ENCODE measurements at places on chromosomes 3 and 15.

GRCh38 chr3:31767920-31768319, 213.1 kb downstream of the OSBPL10 start:
- peaks cover 2% of the 10 kb centered on the region for H3K4me1 ChIP-seq
- no peak overlapping the region for H3K27ac ChIP-seq
- H3K36me3 ChIP-seq: no peaks in the 10 kb centered on the region
- no peak for DNase-seq
- H3K27me3 ChIP-seq: no peaks in the 10 kb centered on the region

DNA sequence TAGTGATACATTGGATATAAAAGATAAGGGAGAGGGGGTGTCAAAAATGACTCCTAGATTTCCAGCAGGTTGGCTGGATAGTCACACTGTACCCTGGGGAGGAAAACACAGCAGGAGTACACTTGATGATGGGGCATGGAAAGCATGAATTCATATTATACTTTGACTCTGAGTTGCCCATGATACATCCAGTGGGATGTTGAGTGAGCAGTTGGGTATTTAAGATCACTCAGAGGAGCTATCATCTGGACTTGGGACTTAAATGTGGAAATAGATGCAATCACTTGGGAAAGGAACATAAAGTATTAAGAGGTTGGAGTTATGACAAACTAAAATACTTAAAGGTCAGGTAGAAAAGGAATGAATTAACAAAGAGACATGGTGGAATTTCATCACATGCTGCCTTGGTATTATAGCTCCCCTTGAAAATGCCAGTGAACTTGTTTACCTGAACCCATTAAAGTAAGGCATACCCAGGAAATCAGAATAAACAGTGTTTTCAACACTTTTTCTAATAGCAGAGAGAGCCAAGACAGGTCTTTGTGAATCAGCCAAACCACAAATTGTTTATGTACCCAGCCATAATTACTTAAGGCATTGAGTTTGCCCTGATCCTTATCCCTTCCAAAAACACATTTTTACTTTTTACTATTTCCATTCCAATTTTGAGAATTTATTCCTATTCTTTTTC, 49.9 kb upstream of the ABI3BP start:
- H3K36me3 ChIP-seq: no peaks in the 10 kb centered on the region
- H3K4me1 ChIP-seq: no peaks in the 10 kb centered on the region
- no peak overlapping the region for H3K4me3 ChIP-seq
- H3K27me3 ChIP-seq: no peaks in the 10 kb centered on the region

DNA sequence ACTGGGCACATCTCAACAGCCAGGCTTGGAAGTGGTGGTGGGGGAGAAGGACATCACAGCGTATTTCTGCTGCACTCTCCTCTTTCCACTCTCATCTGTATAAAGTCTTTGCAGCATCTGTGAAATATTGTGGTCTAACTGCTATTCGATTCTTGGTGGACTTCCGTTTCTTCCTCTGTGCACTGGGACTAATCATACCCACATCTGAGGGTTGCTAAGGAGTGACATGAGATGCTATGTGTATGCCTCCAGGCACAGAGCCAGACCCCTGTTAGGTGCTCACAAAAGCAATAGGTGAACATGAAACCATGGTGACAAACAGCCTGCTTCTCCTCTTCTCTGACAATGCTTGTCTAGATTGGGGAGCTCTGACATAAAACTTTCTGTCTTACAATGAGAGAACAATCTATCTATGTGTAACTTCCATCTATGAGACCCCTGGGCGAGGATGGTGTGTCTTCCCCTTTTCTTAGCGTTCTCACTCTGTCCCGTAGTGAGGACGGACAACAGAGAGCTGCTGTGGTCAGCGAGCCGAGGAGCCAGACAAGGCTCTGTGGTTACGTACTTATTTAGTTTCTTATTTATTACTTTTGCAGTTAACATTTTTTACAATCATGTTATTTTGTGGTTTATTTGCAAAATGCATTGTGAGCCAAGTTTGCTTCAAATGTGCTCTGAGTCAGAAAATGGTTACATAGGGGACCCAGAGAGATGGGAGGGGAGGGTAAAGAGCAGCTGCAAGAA, 196.7 kb upstream of the TPRG1 start:
- DNase-seq: no peak
- no peak overlapping the region for H3K27ac ChIP-seq
- H3K4me3 ChIP-seq: no peak overlapping the region
- H3K36me3 ChIP-seq: no peaks in the 10 kb centered on the region
- no peaks in the 10 kb centered on the region for H3K4me1 ChIP-seq

DNA sequence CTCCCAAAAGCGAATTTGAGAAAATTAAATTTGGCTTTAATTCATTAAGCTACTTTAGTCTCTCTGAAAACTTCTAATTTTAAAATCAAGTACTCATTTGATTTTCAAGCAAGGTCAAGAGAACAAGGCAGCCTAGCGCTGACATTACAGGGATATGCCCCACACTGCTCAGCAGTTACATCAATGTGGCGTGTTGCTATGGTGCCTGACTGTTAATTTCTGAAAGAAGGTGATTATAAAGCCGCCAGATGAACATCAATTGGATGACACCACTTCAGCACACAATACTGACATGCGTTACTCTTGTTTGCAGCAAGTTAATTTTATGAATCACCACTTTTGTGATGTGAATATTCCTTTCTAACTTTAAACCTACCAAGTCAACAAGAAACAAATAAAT, 284.4 kb downstream of the FOXP1 start:
- no peak overlapping the region for H3K27ac ChIP-seq
- no peak for DNase-seq
- H3K4me3 ChIP-seq: no peak overlapping the region
- no peaks in the 10 kb centered on the region for H3K36me3 ChIP-seq
- no peaks in the 10 kb centered on the region for H3K27me3 ChIP-seq
- H3K4me1 ChIP-seq: peaks cover 2% of the 10 kb centered on the region

DNA sequence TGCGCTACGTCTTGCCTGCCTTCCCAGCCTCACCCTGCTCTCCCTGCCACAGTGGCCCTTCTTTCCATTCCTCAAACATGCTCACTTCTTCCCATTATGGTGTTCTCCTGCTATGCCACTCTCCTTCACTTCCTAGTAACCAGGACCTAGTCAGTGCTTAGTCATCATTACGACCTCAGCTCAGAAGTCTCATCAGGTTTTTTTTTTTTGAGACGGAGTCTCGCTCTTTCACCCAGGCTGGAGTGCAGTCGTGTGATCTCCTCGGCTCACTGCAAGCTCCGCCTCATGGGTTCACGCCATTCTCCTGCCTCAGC, 149.5 kb downstream of the GREM1 start:
- peak; percentile 94 for DNase-seq
- peaks cover 6% of the 10 kb centered on the region for H3K4me1 ChIP-seq
- H3K36me3 ChIP-seq: peaks cover 3% of the 10 kb centered on the region
- H3K27ac ChIP-seq: peak overlapping the region; percentile 63

GRCh38 chr3:55579496-55579895, 92.4 kb upstream of the WNT5A start:
- H3K4me3 ChIP-seq: no peak overlapping the region
- peaks cover 6% of the 10 kb centered on the region for H3K4me1 ChIP-seq
- no peak overlapping the region for H3K27ac ChIP-seq
- peaks cover 4% of the 10 kb centered on the region for H3K27me3 ChIP-seq
- peak; percentile 86 for DNase-seq

GRCh38 chr15:94584833-94585244, 353.5 kb downstream of the MCTP2 start:
- H3K27ac ChIP-seq: no peak overlapping the region
- no peaks in the 10 kb centered on the region for H3K4me1 ChIP-seq
- H3K4me3 ChIP-seq: peak overlapping the region; percentile 40
- no peaks in the 10 kb centered on the region for H3K36me3 ChIP-seq
- no peak for DNase-seq

DNA sequence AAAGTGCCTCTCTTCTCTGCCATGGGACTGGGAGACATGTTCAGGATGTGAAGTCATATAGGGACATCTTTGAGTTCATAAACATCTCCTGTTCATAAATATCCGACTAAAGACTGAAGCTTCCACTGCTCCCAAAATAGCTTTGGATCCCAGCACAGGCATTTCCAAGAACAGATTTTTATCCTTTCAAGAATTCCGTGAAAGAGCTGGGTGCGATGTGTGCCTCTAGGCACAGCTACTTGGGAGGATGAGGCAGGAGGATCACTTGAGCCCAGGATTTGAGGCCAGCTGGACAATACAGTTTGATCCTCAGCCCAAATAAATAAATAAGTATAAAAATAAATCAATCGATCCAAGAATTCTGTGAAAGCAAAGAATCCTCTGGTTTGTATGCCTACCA, 6.7 kb upstream of the ISLR2 start:
- H3K27me3 ChIP-seq: peaks cover 74% of the 10 kb centered on the region
- H3K4me1 ChIP-seq: peaks cover 13% of the 10 kb centered on the region
- no peak for DNase-seq
- no peak overlapping the region for H3K4me3 ChIP-seq

- no peak for DNase-seq
- H3K36me3 ChIP-seq: peaks cover 57% of the 10 kb centered on the region
- H3K27me3 ChIP-seq: no peaks in the 10 kb centered on the region
- H3K4me3 ChIP-seq: no peak overlapping the region
- H3K27ac ChIP-seq: no peak overlapping the region
- H3K4me1 ChIP-seq: peaks cover 26% of the 10 kb centered on the region
Observed at GRCh38 chr3:49024449-49024848, 2.5 kb downstream of the NDUFAF3 start.

DNA sequence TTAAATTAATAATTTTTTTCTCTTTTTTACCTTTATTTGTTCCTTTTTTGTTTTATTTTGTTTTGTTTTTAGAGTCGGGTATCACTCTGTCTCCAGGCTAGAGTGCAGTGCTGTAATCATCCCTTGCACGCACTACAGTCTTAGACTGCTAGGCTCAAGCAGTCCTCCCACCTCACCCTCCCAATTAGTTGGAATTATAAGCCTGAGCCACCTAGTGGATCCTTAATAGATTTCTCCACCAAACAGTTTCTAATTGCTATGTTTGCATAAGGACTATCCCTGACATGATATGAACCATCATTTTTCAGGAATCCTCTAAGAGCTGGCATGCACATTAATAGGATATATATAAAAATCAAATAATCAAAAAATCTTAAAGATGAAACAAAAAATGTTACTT, 993.2 kb downstream of the OTOL1 start:
- no peak overlapping the region for H3K27ac ChIP-seq
- no peak overlapping the region for H3K4me3 ChIP-seq
- no peaks in the 10 kb centered on the region for H3K36me3 ChIP-seq
- DNase-seq: peak; percentile 19
- no peaks in the 10 kb centered on the region for H3K4me1 ChIP-seq
- H3K27me3 ChIP-seq: no peaks in the 10 kb centered on the region

- DNase-seq: peak; percentile 100
- no peak overlapping the region for H3K4me3 ChIP-seq
- peaks cover 9% of the 10 kb centered on the region for H3K36me3 ChIP-seq
Observed at GRCh38 chr3:188286087-188286513, 132.1 kb downstream of the LPP start.

DNA sequence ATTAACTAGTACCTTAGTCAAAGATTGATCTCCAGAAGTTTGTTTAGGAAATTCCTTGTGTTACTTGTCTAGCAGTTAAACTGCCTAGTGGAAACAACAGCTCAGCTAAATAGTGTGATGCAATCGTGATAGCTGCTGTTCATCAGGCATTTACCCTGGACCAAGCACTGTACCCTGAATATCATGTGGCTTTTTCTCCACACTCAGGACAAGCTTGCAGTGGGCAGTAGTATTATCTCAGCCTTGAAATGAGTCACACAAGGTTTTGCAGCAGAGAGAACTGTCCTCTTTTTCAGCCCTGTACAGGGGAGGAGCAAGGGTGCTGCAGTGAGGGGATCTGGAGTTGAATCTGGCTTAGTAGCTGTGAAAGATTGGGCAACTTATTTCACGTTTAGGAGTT, 208.4 kb downstream of the TP63 start:
- H3K4me3 ChIP-seq: no peak overlapping the region
- DNase-seq: peak; percentile 77
- no peaks in the 10 kb centered on the region for H3K27me3 ChIP-seq
- H3K27ac ChIP-seq: peak overlapping the region; percentile 62

- H3K27me3 ChIP-seq: no peaks in the 10 kb centered on the region
- H3K4me3 ChIP-seq: no peak overlapping the region
- H3K4me1 ChIP-seq: no peaks in the 10 kb centered on the region
- no peak overlapping the region for H3K27ac ChIP-seq
Observed at GRCh38 chr3:120983841-120984240, 75.8 kb downstream of the STXBP5L start.

DNA sequence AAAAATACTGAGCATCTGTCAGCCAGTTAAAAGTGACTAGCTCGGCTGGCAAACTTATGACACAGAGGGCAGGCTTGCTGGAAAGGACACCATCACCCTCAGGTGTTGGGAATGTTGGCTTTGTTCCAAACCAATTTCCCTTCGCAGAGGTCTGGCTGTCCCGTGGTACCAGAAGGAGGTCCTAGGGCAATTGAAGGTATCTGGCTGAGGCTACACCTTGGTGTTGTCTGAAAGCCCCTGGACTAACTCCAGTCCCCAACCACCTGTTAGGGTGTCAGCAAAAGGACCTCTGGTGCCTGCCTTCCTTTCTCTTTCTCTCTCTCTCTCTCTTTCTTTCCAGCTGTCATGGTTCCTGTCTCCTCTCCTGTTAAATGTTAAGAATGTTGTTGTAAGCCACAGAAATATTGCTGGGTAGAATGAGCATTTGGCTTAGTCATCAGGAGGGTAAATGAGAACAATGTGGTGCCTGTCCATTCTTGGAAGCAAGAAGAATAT, 12.5 kb downstream of the PRR20G start:
- no peaks in the 10 kb centered on the region for H3K36me3 ChIP-seq
- no peak overlapping the region for H3K4me3 ChIP-seq
- H3K27me3 ChIP-seq: no peaks in the 10 kb centered on the region
- H3K4me1 ChIP-seq: peaks cover 1% of the 10 kb centered on the region
- no peak for DNase-seq

DNA sequence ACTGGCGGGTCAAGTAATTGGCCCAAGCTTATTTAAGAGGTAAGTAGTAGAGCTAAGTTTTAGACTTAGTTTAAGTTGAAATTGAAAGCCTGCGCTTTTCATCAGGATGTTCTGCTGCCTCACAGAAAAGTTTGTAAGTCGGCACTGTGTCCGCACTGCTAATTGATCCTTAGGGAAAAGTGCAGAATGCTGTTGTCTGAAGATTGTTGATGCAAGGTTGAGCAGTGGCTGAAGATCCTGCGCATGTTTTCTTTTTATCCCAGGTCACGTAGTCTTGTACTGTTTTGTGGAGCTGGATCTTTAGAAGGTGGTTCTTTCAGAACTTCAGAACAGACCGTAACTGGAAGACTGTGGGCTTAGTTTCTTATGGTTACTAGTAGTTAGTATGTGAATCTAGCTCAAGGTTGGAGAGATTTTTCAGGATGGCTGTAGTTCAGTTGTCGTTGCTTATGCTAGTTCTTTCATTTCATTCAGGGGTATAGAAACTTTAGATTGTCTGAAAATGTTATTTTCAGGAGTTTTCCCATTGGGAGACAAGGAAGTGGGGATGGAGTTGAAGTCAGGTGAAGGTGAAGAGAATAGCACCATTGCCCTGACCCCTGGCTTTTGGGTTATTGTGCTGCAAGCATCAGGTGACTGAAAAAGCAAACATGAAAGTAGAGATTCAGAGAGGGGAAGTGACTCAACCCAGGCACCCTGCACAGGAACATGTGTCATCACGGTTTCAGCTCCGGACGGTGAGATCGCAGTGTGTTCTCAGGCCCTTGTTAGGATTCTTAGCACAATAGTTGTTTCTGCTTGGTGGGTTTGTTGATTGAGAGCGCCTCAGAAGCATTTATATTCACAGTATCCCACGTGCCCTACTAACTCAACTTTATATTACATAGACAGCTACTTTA, 32.8 kb downstream of the AKAP13 start:
- peak overlapping the region; percentile 80 for H3K27ac ChIP-seq
- peaks cover 6% of the 10 kb centered on the region for H3K4me1 ChIP-seq
- peak overlapping the region; percentile 71 for H3K4me3 ChIP-seq
- no peaks in the 10 kb centered on the region for H3K27me3 ChIP-seq
- DNase-seq: peak; percentile 93
